ENCODE measurements at places on chromosomes 13 and 19. TPM values are rescaled to one million over a fixed set of nuclear protein-coding genes. Genes with fewer than 3 reads are reported as not detected.

- no peak for DNase-seq
These were observed 23.3 kb upstream of the ZC3H13 start for GRCh38 chr13:46075811-46076210.

DNA sequence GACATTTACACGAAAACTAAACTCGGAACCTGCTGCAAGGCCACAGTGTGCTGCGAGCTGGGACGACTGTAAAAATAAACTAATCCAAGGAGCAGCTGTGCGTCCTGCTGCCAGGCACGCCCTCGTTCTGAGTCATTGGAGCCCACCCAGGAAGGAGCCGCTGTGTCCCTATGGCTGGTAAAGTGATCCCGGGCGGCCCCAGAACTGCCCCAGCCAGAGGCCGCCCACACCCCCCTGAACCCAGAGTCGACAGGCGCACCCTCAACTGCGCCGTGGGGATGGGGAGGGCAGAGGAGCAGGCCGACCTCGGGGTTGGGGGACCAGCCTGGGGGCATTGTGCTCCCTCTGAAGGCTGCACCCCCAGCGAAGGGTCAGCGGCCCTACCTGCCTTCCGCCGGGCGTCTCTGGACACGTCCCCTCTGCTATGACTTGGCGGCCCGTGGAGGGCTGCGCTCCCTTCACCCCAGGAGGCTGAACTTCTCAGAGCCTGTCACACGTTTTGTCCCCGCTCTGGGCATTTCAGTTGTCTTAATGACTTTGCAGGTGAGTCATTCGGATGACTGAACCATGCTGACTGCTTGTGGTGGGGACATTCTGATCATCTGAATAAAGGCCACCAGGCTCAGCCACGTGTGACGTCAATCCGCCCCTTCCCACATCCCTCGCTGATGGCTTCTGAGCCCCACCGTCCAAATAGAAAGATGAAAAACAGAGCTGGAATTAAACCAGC is 42.7 kb downstream of the ADPRHL1 start:
- DNase-seq, result no peak

- DNase-seq, result no peak
These were observed 555.9 kb downstream of the DIAPH3 start for GRCh38 chr13:59607780-59608233.

Gene ZNF578
- total RNA-seq, result 2.2 TPM

Gene FAM216B
- total RNA-seq, result 47.3 TPM

- no peak for DNase-seq
These were observed 71.7 kb downstream of the TUBGCP3 start for GRCh38 chr13:112516218-112516617.

- DNase-seq, result no peak
These were observed 19.2 kb upstream of the LPAR6 start for GRCh38 chr13:48431987-48432615.

DNA sequence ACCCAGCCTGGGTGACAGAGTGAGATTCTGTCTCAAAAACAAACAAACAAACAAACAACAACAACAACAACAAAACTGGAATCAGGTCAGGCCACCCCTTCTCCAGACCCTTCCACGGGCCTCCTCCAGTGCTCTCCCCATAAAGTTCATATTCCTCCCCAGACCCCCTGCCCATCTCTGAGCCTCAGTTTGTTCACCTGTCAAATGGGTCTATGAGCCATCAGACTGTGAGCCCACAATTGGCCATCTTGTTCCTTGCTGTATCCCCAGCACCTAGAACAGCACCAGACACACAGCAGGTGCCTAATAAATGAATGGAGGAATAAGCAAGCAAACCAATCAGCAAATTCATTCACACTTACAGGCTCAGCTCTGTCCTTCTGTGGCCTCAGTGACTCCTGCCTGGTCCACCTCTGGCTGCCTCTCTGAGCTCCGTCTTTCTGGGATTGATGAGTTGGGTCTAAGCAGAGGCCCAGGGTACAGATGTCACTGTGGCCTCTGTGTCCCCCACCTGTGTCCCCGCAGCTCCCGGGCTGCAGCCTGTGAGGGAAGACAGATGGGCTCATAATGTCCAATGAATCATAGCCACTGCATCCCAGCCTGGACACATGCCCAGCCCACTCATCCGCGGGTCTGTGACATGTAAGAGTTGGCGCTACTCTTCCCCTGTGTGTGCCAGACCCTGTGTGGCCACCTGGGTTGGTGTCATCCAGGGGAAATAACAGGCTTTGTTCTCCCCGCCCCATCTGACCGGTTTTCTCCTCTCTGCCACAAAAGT is 19.6 kb upstream of the PTPRS start:
- DNase-seq, result no peak

- no peak for DNase-seq
These were observed 628.3 kb upstream of the SLC10A2 start for GRCh38 chr13:103694471-103694870.

DNA sequence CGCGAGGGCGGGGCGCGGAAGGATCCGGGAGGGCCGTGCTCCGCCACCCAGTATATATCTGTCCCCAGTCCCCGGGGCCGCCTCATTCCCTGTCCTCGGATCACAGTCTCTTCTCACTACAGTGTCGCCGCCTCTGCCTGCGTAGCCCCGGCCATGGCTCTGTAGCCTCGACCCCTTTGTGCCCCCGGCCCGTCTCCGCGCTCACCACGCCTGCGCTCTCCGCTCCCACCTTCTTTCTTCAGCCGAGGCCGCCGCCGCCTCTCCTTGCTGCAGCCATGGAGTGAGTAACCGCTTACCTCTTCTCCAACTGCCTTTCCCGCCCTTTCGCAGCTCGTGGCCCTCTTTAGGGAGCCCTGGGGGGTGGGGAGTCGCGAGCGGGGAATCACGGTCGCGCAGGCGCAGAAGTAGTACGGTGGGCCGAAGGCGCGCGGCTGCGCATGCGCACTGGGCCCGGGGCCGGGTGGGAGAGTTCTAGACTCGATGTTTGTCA is at the start of the genes ATF5 and NUP62:
Gene ATF5, plus strand, starts transcription at position 85 of the 490 bp plus-strand sequence. CDS start 1,646 bp downstream, outside the sequence.
Gene NUP62, minus strand, starts transcription at position 384 of the 490 bp plus-strand sequence. CDS start 19,697 bp downstream, outside the sequence.
- peak; percentile 93 for DNase-seq

DNA sequence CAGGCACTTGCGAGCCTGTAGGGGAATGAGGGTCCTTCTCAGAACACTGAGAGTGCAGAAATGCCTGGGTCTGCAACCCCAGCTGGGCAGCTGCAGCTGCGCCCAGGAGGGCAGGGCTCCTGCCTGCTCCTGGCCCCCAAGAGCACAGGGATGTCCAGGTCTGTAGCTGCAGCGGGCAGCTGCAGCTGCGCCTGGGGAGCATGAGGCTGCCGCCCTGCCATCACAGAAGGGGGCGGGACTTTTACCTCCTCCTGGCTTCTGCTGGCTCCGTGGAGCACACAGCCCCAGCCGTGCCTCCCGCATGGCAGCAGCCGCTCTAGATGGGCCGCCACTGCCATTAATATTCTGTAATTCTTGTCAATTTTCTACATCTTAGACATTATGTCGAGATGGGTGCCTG is 17.8 kb downstream of the CPB2 start:
- no peak for DNase-seq

DNA sequence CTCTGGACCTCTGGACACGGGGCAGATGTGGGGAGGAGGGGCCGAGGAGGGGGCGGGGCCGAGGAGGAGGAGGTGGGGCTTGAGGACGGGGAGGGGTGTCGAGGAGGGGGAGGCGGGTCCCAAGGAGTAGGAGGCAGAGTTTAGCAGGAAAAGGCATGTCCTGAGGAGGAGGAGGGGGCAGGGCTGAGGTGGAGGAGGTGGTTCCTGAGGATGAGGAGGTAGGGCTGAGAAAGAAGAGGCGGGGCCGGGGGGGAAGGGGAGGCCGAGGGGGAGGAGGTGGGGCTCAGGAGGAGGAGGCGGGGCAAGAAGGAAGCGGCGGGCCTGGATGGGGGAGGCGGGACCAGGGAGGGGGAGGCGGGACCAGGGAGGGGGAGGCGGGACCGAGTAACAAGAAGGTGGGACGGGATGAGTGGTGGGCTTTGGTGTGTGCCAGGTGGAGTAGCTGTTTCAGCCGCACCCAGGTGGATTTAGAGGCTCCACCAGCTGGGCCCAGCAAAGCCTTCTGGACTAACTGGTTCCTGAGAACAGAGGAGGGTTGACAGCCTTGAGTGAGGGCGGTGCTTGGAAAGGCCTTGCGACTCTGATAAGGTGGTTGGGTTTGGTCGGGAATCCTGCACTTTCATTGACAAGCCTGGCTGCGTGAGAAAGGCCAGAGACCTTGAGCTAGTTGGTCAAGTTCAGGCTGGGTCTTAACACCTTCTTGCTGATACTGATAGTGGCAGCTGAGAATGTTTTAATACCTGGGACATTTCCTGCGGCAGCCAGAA is 7.7 kb downstream of the TECR start:
- DNase-seq, result peak; percentile 89

Gene CD209
- total RNA-seq, result 39.5 TPM

Gene DACH1
- total RNA-seq, result 1.7 TPM

DNA sequence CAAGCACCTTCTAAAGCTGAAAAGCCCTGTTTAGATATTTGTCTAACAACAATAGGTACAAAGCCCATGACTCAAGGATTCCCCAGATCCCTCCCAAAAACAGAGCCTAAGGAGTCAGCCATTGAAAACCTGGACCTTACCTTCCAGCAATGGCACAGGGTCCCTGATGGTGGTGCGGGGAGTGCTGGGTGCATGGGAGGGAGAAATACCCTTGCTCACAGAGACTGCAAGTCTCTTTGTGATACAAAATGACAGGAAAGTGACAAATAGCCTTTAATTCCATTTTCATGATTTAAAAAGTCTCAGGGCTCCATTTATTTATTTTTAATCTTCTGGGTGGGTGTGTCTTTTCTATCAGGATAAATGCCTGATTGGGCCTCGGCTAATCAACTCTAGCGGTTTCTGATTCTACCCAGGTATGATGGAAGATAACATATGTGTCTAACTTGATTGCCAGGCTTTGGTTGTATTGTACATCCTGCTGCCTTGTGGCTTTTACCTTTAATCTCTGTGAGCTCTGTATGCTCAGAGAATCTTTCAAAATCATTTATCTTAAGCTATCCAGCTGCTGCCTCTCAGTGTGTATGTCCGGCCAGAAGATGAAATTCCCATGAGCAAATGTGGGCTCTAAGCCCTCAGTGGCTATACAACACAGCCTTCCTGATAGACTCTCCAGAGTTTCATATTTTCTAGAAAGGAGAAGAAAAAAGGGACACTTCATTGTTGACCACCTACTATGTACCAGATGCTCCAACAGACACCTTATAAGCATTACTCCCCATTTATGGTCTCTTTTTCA is 54.6 kb upstream of the FAM124A start:
- no peak for DNase-seq

DNA sequence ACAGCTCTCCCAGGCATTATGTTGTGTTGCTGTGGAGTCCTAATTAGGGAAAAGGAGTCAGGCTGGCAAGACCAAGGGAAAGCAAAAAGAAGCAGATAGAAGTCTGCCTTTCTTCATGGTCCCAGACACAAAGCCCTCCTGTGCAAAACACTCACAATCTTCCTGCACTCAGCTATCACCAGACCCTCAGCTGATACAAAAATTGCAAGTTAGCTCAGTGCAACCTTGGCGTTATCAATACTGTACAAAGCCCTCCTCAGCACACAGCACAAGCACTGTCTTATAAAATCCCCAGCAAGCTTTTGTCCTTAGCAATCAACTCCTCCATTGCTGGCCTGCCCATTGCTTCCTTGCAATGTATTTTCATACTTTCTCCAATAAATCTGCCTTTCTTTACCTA is 3.2 kb downstream of the OR7C2 start:
- no peak for DNase-seq

- DNase-seq, result no peak
These were observed 3.8 kb downstream of the DOCK9 start for GRCh38 chr13:98974053-98974452.

DNA sequence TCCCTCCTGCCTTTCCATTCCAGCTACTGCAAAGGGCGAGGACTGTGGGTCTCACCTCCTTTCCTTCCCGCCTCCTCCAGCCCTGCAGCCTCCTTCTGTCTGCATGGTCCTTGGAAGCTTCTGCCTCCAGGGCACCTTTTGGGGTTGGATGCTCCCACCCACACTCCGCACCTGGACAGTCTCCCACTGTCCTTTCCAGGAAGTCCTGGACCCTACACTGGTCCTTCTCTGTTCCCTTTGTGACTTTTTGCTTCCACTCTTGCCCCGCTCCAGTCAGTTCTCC is 130.8 kb downstream of the USP12 start:
- no peak for DNase-seq

GRCh38 chr13:22062478-22063205 is 391.8 kb downstream of the FGF9 start:
- no peak for DNase-seq

GRCh38 chr13:89052699-89053098 is 1381.5 kb downstream of the SLITRK5 start:
- no peak for DNase-seq

Gene SIGLEC6
- total RNA-seq, result 1.0 TPM

DNA sequence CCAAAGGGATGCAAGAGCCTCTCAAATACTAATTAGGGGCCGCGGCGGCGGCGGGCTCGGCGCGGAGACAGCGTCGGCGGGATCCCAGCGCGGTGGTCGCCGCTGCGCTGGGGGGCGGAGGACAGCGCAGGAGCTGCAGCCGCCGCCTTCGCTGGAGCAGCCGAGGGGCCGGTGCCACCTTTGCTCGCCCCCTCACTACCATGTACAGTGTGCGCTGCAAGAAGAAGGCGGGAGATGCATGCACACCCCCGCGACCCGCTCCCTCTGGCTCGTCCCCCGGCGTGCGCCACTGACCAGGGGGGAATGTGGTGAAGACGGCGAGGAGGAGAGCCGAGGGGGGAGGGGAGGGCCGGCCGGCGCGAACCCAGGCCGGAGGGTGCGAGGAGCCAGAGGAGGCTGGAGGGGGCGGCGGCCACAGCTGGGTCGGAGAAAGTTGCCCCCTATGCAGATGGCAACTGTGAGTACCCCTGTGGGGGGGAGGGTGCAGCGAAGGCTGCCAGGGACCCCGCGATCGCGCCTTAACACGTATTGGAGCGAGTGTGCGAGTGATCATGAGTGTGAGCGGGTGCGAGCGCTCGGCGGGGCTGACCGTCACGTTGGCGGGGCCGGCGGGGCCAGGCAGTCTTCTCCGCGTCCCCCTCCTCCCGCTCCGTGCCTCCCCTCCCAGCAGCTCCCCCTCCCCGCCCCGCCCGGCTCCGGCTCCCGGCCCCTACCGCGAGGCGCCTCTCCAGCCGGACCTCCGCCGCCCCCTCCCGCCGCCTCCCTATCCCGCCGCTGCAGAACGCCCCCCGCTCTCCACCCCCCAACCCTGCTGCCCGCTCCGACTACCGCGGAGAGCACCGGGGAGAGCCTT is 808 bp downstream of the SLITRK5 start:
- DNase-seq, result no peak

Data from left cardiac atrium (tissue), 4 donors.